ENCODE measurements at places on chromosomes 11 and 22. TPM values are rescaled to one million over a fixed set of nuclear protein-coding genes. Genes with fewer than 3 reads are reported as not detected.

The CLMP gene
- total RNA-seq: not detected

The MUC15 gene
- not detected for total RNA-seq

The PRODH gene
- total RNA-seq: 1.0 TPM

The GGTLC3 gene
- total RNA-seq: not detected

The FHIP1B gene
- total RNA-seq: 19.3 TPM

The PRDM11 gene
- total RNA-seq: 1.3 TPM

The MMP7 gene
- total RNA-seq: not detected

DNA sequence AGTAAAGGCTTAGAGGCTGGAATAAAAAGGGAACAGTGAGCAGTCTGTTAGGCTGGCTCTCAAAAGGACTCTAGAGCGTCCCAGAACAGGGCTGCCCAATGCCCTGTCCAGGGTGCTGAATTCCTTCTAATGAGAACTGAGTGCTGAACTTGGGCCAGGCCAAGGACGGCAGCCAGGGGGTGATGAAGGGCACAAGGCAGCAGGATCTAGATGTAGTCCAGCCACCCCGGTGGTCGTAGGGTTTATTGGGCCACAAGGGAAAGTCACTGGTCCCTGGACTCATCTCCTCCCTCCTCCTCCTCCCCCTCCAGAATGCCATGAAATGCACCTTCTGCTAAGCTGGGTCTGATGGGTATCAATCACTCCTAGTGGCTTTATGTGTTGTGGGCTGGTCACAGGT is 19.2 kb downstream of the NPTXR start:
- peak; percentile 38 for DNase-seq
- H3K4me3 ChIP-seq: no peak overlapping the region
- no peak overlapping the region for H3K27ac ChIP-seq
- no peaks in the 10 kb centered on the region for H3K4me1 ChIP-seq
- no peaks in the 10 kb centered on the region for H3K27me3 ChIP-seq

DNA sequence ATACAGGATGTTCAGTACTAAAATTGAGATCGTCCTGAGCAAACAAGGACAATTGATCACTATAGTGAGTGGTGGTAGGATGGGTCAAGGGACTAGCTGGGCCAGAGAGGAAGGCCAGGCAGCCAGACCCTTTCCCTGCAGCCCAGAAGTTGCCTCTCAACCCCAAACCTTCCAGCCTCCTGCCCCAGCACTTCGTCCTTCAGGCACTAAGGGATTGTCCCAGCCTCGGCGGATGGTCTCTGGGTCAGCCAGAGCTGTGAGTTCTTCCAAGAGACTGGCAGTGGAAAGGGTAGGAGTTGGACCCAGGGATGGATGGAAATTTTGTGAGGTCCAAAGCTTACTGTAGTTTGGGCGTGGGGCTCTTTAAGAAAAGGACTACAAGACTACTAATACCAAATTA is 3.6 kb upstream of the LMO1 start:
- no peak for DNase-seq
- H3K27me3 ChIP-seq: peaks cover 72% of the 10 kb centered on the region
- no peak overlapping the region for H3K4me3 ChIP-seq
- H3K27ac ChIP-seq: no peak overlapping the region
- H3K36me3 ChIP-seq: no peaks in the 10 kb centered on the region
- H3K4me1 ChIP-seq: peaks cover 9% of the 10 kb centered on the region

DNA sequence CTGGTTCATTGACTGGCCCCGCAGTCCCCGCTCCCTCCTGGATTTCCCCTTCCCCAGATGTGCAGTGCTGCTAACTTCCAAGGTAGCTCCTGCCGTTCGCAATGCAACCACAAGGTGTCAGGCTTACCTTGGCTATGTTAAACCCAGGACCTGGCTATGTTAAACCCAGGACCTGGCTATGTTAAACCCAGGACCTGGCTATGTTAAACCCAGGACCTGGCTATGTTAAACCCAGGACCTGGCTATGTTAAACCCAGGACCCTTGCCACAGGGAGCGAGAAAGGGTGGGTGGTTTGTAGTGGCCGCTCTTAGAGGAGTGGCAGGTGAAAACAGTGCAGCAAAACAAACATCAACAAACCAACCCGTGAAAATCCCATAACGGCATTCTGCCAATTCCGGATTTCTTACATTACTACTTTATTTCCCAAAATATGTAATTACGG is 2.9 kb upstream of the ADAMTS8 start:
- H3K4me3 ChIP-seq: no peak overlapping the region
- no peak overlapping the region for H3K27ac ChIP-seq
- DNase-seq: peak; percentile 58
- H3K27me3 ChIP-seq: peaks cover 45% of the 10 kb centered on the region
- no peaks in the 10 kb centered on the region for H3K36me3 ChIP-seq

GRCh38 chr11:61104963-61105362 is 2.7 kb downstream of the CD5 start:
- H3K36me3 ChIP-seq: peaks cover 50% of the 10 kb centered on the region
- H3K4me3 ChIP-seq: no peak overlapping the region
- H3K27ac ChIP-seq: peak overlapping the region; percentile 47
- no peak for DNase-seq

GRCh38 chr22:27755521-27756211 is 45.9 kb downstream of the MN1 start:
- no peaks in the 10 kb centered on the region for H3K4me1 ChIP-seq
- no peaks in the 10 kb centered on the region for H3K36me3 ChIP-seq
- DNase-seq: no peak
- H3K4me3 ChIP-seq: no peak overlapping the region
- no peak overlapping the region for H3K27ac ChIP-seq
- no peaks in the 10 kb centered on the region for H3K27me3 ChIP-seq

DNA sequence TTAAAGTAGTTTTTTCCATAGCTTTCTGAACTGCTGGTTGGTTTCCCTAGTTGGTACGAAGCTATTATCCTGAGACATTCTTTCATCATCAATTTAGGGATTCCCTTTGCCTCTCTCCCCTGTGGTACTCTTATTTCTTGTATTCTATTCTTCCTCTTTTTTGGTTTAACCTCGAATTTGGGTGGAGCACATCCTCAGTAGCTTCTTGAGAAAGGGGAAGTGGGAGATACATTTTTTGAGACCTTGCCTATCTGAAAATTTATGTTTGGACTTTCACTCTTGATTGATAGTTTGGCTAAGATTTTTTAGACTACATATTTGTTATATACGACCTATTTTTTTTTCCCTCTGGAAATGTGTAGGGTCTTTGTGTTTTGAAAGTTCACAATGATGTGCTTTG is 121.7 kb upstream of the ZBED5 start:
- no peak overlapping the region for H3K27ac ChIP-seq
- no peaks in the 10 kb centered on the region for H3K36me3 ChIP-seq
- no peak for DNase-seq
- peaks cover 15% of the 10 kb centered on the region for H3K27me3 ChIP-seq
- H3K4me1 ChIP-seq: no peaks in the 10 kb centered on the region
- no peak overlapping the region for H3K4me3 ChIP-seq

DNA sequence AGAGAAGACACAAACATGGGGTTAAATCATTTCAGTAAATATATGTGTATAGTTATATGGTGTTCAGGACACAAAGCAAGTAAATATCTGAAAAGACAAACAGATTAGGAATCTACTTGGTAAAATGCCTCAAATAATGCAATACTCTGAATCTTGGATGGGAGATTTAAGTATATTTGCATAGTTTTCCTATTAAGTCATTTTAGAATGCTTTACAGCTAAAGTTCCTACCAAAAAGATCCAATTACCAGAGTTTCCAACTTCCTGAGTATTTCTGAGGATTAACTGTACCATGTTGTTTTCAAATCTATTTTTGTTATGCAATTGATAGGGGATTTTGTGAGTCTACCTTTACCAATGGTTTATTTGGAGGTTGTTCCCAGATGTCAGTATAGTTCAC is 424.4 kb upstream of the CCDC179 start:
- DNase-seq: no peak
- H3K4me1 ChIP-seq: no peaks in the 10 kb centered on the region
- no peak overlapping the region for H3K4me3 ChIP-seq
- no peak overlapping the region for H3K27ac ChIP-seq
- H3K36me3 ChIP-seq: no peaks in the 10 kb centered on the region

GRCh38 chr22:36775586-36775963 is 344 bp downstream of the IFT27 start:
- DNase-seq: peak; percentile 20
- H3K4me1 ChIP-seq: peaks cover 36% of the 10 kb centered on the region
- peaks cover 1% of the 10 kb centered on the region for H3K36me3 ChIP-seq
- peak overlapping the region; percentile 92 for H3K4me3 ChIP-seq

- H3K4me1 ChIP-seq: no peaks in the 10 kb centered on the region
- peak; percentile 31 for DNase-seq
- H3K27ac ChIP-seq: no peak overlapping the region
- H3K36me3 ChIP-seq: no peaks in the 10 kb centered on the region
- peaks cover 4% of the 10 kb centered on the region for H3K27me3 ChIP-seq
- H3K4me3 ChIP-seq: no peak overlapping the region
These were observed 3.6 kb upstream of the OR8B3 start for GRCh38 chr11:124402326-124402922.

DNA sequence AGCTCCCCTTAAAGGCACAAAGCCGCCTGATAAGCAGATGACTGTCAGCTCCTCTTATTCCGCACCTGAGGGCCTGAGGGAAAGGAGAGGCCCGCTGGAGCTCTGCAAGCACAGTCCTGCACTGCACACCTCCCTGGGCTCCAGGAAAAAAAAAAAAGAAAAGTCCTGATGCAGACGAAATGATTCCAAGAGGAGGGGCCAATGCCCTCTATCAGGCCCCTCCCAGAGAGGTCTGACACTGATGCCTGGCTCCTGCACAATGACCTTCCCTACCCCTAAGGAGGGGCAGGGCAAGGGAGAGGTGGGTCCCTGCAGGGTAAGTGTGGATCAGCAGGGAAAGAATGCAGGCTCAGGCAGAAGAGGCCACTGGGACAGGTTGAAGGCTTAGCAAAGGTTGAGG is 572.7 kb downstream of the SOX6 start:
- no peaks in the 10 kb centered on the region for H3K36me3 ChIP-seq
- no peak for DNase-seq
- no peak overlapping the region for H3K27ac ChIP-seq

DNA sequence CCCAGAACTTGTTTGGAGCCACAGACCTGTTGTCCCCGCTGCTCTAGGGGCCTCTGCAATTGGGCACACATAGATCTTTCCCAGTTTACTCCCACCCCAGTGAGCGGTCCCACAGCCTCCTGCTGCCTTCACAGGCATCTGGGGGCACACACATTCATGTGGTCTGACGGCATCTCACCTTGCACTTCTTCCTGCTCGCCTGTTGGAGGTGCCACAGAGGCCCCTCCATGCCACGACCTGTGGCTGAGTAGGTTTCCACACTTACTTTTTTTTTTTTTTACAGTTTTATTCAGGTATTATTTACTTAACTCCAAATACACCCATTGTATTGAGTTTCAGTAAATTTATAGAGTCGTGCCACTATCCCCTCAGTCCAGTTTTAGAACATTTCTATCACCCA is 68.9 kb upstream of the SEPTIN5 start:
- no peaks in the 10 kb centered on the region for H3K36me3 ChIP-seq
- peaks cover 12% of the 10 kb centered on the region for H3K27me3 ChIP-seq
- no peak overlapping the region for H3K27ac ChIP-seq
- H3K4me3 ChIP-seq: no peak overlapping the region

- no peak overlapping the region for H3K4me3 ChIP-seq
- DNase-seq: no peak
- H3K36me3 ChIP-seq: peaks cover 1% of the 10 kb centered on the region
These were observed 39.7 kb downstream of the CACNA1I start for GRCh38 chr22:39610246-39610645.

GRCh38 chr11:68380786-68381622 is 68.6 kb downstream of the LRP5 start:
- no peaks in the 10 kb centered on the region for H3K27me3 ChIP-seq
- peaks cover 29% of the 10 kb centered on the region for H3K4me1 ChIP-seq
- no peaks in the 10 kb centered on the region for H3K36me3 ChIP-seq
- peak overlapping the region; percentile 71 for H3K27ac ChIP-seq
